ENCODE measurements at places on chromosomes 6 and 20.

DNA sequence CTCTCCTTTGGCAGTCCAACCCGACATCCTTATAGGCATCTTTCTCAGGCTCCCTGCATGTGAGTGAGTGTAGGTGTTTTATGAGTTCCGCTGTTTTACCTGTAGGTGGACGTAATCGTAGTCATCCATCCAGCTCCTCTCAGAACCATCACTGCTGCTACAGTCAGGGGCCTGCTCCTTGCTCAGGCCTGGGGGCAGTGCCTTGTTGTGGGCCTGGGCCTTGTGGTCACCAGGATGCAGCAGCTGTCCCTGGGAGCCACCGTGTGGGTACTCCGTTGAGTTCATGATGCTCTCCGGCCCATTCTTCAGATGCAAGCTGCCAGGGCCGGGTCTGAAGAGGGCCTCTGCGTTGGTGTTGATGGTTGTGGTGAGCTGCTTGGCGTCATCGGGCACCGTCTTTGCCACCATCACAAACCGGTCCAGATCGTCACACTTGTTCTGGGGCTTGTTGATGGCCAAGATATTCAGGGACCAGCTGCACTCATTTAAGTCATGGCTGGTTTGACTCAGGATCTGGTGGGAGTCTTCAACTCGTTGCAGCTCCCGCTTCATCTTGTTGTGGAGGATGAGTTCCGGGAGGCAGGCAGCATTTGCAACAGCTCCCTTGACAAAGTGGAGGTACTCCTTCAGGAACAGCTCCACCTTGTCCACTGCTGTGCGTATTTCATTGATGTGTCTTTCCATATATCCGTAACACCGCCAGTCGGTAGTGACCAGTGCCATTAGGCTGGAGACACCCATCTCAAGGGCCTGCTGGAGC, 42.4 kb downstream of the NEDD9 start:
- no peak for DNase-seq

- no peak for DNase-seq
Observed at GRCh38 chr6:129382916-129383315, 327.1 kb downstream of the ARHGAP18 start.

DNA sequence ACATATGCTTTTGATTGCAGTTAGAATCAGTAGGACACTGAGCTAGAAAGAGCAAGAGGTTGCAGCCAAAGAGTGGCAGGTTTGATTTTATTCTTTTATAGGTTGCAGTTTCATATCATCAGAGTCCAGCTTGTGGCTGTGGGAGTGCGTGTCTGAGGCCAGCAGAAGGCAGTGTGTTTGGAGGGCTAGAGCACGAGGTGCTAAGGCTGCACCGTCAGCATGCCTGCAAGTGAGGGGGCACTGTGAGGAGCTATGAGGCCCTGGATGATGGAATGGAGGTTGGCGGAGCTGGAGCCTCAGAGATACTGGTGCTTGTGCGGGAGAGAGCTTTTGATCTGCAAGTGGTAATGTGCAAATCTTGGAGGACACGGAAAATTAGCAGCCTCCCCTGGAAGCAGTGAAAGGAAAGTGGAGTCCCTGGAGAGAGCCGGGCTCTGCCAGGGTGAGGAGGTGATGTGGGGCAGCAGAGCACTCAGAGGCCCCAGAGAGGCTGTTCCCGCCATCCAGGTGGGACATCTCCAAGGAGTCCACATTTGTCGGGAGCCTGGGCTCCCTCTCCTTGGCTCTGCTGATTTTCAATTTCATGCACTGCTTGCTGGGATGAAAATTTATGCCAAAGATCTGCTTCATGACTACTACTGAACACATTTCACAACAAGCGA, 43.6 kb downstream of the PXDC1 start:
- no peak for DNase-seq

- DNase-seq = no peak
Observed at GRCh38 chr6:87672641-87673040, 29.4 kb downstream of the AKIRIN2 start.

GRCh38 chr6:149236589-149236988, 80.9 kb upstream of the TAB2 start:
- no peak for DNase-seq

Data from D341Med (cell line).